GM23248 (cell line): ENCODE measurements at places on chromosomes 1 and 21. TPM values are rescaled to one million over a fixed set of nuclear protein-coding genes. Genes with fewer than 3 reads are reported as not detected.
A peak's percentile ranks its signal among the peaks of the same experiment; 100 is the strongest.

Gene CTTNBP2NL
- total RNA-seq, result 19.2 and 24.3 TPM in 2 replicates

Gene DYNLT5
- total RNA-seq, result 2.3 and 5.8 TPM in 2 replicates

Gene HES4
- total RNA-seq, result 3.1 and 7.6 TPM in 2 replicates

Gene AKIRIN1
- 56.1 and 69.7 TPM in 2 replicates for total RNA-seq

Gene OR10R2
- total RNA-seq, result not detected in 2 replicates

Gene CRYBG2
- total RNA-seq, result not detected in 2 replicates

Gene RIPK4
- 0.54 and 1.0 TPM in 2 replicates for total RNA-seq

Gene AGBL4
- not detected in 2 replicates for total RNA-seq

Gene AMY1C
- total RNA-seq, result not detected in 2 replicates

Gene VASH2
- total RNA-seq, result not detected in 2 replicates

Gene SLC9A1
- total RNA-seq, result 8.5 and 12.9 TPM in 2 replicates

Gene PM20D1
- total RNA-seq, result 0.22 TPM in 1 of 2 replicates, not detected in the other

Gene ANGPTL1
- 3.5 and 4.7 TPM in 2 replicates for total RNA-seq

- H3K36me3 ChIP-seq, result no peaks in the 10 kb centered on the region
- no peak overlapping the region for H3K4me3 ChIP-seq
- H3K27ac ChIP-seq, result no peak overlapping the region
- DNase-seq, result peak; percentile 69
Measured at GRCh38 chr1:42146626-42147320, 6.4 kb upstream of the GUCA2B start.

DNA sequence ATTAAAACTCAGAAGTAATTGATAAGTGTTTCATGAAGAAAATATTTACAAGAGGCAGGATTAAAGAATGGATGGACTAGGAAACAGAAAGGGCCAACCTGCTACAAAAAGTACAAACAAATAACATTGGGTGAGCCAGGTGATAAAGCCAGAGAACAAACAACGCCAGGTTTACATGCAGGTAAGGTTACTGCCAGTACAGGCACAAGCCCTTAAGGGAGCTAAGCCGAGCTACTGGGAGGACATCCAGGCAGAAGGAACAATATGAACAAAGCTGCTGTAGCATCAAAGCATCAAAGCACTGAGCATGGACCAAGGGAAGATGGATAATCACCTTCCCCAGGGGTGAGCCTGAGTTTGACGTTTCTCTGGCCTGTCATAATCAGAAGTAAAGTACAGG, 380.7 kb downstream of the SEC16B start:
- H3K4me1 ChIP-seq, result peaks cover 21% of the 10 kb centered on the region
- H3K27me3 ChIP-seq, result no peaks in the 10 kb centered on the region

DNA sequence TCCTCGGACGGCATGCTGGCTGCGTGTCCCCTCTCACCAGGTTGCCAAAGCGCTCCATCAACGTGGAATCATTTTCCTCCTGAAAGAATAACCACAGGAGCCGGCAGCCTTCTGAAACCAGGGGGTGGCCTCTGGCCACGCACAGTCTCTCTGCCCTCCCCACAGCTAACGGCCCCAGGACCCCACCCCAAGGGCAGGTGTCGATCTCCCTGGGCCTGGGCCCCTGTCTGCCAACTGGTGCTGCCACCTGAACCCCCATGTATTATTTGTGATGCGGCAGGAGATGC, 46.1 kb downstream of the KCNAB2 start:
- H3K27me3 ChIP-seq, result no peaks in the 10 kb centered on the region
- H3K36me3 ChIP-seq, result no peaks in the 10 kb centered on the region

DNA sequence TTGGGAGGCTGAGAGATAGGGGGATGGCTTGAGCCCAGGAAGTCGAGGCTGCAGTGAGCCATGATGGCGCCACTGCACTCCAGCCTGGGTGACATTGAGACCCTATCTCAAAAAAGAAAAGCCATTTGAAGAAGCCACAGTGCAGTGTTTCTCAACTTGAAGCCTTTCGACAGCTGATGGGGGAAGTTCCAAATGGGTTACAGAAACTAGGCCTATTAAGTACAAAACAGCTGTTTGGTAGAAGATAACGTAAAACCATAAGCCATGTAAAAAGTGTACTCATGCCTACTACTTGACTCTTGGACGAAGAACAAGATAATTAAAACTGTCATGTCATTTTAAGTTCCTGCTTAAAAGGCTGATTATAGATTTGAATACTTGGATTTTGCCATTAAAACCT, 16.6 kb downstream of the COPA start:
- peaks cover 92% of the 10 kb centered on the region for H3K36me3 ChIP-seq
- no peaks in the 10 kb centered on the region for H3K4me1 ChIP-seq
- no peak overlapping the region for H3K4me3 ChIP-seq
- no peak overlapping the region for H3K27ac ChIP-seq
- H3K27me3 ChIP-seq, result no peaks in the 10 kb centered on the region
- DNase-seq, result no peak

GRCh38 chr1:16248603-16249516, 11.9 kb upstream of the CPLANE2 start:
- DNase-seq, result peak; percentile 62
- peaks cover 31% of the 10 kb centered on the region for H3K4me1 ChIP-seq
- peaks cover 7% of the 10 kb centered on the region; the same call in 1 of the 2 replicates for H3K36me3 ChIP-seq

GRCh38 chr1:167515461-167515860, 2.9 kb downstream of the CD247 start:
- H3K27ac ChIP-seq, result no peak overlapping the region
- peaks cover 32% of the 10 kb centered on the region; the same call in 1 of the 2 replicates for H3K27me3 ChIP-seq
- no peak overlapping the region for H3K4me3 ChIP-seq
- H3K4me1 ChIP-seq, result no peaks in the 10 kb centered on the region
- no peaks in the 10 kb centered on the region for H3K36me3 ChIP-seq

GRCh38 chr1:186923486-186923885, 94.7 kb downstream of the PLA2G4A start:
- H3K27ac ChIP-seq, result no peak overlapping the region
- H3K4me3 ChIP-seq, result no peak overlapping the region
- peak; percentile 22 for DNase-seq
- H3K36me3 ChIP-seq, result no peaks in the 10 kb centered on the region
- no peaks in the 10 kb centered on the region for H3K27me3 ChIP-seq
- no peaks in the 10 kb centered on the region for H3K4me1 ChIP-seq

DNA sequence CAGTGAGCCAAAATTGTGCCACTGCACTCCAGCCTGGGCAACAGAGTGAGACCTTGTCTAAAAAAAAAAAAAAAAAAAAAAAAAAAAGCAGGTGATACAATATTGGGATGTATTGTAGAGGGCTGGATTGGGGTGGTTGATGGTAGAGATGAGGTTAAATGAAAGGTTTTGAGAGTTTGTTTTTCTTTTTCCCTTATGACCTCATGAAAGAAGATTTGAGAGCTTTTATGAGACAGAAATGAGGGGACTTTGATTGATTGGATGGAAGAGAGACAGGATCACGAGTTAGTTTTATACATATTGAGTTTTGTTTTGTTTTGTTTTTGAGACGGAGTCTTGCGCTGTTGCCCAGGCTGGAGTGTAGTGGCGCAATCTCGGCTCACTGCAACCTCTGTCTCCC, 27.1 kb downstream of the OSBPL9 start:
- H3K4me3 ChIP-seq, result no peak overlapping the region
- peaks cover 59% of the 10 kb centered on the region for H3K4me1 ChIP-seq
- H3K36me3 ChIP-seq, result no peaks in the 10 kb centered on the region
- no peaks in the 10 kb centered on the region for H3K27me3 ChIP-seq
- H3K27ac ChIP-seq, result peak overlapping the region; percentile 73

DNA sequence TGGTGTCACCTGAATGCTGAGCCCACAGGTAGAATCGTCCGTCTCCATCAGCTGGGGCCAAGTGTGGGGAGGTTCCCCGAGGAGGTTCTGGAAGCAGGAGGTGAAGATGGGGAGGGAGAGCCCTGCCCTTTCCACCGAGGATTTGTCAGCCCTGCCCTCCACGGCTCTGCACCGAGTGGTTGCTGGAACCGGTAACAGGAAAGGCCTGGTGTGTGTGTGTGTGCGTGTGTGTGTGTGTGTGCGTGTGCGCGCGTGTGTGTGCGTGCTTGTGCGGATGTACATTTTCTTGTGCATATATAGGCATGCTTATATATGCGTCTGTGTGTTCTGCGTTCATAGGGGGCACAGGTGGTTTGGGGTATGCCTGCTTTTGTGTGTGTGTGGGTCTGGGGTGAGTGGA, 3.5 kb downstream of the NBL1 start:
- no peaks in the 10 kb centered on the region for H3K36me3 ChIP-seq
- peak overlapping the region; percentile 96; the same call in 1 of the 2 replicates for H3K4me3 ChIP-seq
- no peak overlapping the region for H3K27ac ChIP-seq
- peak; percentile 48 for DNase-seq

DNA sequence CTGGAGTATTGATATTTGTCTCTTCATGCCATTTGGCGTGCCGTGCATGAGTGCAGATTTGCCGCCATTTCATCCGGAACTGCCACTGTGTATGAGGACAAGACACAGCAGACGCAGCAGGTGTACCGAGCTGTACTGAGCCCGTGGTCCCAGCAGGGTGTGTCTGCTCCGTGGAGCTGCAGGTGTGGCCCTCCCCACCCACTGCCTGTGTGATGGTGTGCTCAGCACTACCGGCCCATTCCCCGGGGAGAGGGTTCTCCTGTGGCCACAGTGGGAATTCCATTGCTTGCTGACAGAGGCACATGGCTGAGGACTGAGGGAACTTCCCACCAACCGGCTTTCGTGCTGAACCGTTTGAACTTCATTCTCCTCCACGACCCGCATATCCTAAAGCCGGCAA, 34.3 kb upstream of the COL6A1 start:
- no peak overlapping the region for H3K27ac ChIP-seq
- no peaks in the 10 kb centered on the region for H3K36me3 ChIP-seq
- H3K27me3 ChIP-seq, result no peaks in the 10 kb centered on the region
- peaks cover 11% of the 10 kb centered on the region for H3K4me1 ChIP-seq

DNA sequence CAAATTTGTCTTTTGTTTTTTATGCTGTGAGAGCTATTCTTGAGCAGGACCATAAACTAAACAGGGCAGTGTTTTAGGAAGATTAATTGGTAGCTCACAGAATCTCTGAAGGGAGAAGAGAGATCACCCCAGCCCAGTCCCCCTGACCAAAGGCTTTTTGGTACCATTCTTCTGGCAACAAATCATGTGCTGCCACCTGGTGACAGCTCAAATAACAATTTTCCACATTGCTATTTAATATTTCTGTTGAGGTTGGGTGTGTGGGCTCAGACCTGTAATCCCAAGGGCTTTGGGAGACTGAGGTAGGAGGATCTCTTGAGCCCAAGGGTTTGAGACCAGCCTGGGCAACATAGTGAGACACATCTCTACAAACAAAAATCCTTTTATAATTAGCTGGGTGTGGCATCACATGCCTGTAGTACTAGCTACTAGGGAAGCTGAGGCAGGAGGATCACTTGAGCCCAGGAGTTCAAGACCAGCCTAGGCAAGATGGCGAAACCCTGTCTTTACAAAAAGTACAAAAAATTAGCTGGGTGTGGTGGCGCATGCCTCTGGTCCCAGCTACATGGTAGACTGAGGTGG, 2.2 kb upstream of the TESK2 start:
- peak; percentile 62 for DNase-seq
- H3K27me3 ChIP-seq, result no peaks in the 10 kb centered on the region
- H3K4me1 ChIP-seq, result peaks cover 4% of the 10 kb centered on the region; the same call in 1 of the 2 replicates
- H3K36me3 ChIP-seq, result no peaks in the 10 kb centered on the region
- H3K4me3 ChIP-seq, result no peak overlapping the region

GRCh38 chr1:114331936-114332335, 178.3 kb upstream of the SYT6 start:
- H3K36me3 ChIP-seq, result no peaks in the 10 kb centered on the region
- peaks cover 27% of the 10 kb centered on the region for H3K27me3 ChIP-seq
- no peaks in the 10 kb centered on the region for H3K4me1 ChIP-seq
- DNase-seq, result no peak

- no peaks in the 10 kb centered on the region for H3K36me3 ChIP-seq
- H3K4me3 ChIP-seq, result no peak overlapping the region
- DNase-seq, result peak; percentile 17
- no peak overlapping the region for H3K27ac ChIP-seq
Measured at GRCh38 chr1:15083578-15083977, 70.0 kb upstream of the TMEM51 start.

DNA sequence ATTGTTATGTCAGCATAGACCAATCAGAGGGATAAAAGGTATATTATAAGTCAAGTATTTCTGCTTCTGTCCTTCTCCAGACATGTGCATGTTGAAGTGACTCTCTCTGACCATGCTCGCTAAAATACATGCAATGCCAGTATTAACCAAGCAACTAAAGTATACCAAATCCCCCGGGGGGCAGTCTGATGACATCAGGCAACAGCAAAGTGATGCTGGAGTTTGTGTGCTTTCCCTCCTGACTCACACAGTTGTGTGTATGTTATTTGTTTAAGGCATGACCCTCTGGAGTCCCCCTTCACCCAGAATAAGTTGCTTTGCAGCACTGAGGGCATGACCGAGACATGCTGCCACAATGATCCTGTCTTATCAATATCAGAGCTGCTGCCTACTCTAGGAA, 2.1 kb downstream of the BRINP2 start:
- no peaks in the 10 kb centered on the region for H3K36me3 ChIP-seq
- peaks cover 71% of the 10 kb centered on the region for H3K27me3 ChIP-seq
- H3K4me3 ChIP-seq, result no peak overlapping the region

DNA sequence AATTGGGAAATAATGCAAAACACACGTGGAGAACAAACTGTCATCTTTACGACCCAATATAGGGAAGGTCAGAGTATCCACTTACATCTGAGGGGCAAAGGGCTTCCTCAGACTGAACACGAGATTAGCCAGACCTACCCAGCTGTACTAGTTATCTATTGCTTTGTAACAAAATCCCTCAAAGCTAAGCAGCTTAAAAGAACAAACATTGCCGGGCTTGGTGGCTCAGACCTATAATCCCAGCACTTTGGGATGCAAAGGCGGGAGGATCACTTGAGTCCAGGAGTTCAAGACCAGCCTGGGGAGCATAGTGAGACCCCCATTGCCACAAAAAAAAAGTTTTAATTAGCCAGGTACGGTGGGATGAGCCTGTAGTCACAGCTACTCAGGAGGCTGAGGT, 262.8 kb downstream of the LTN1 start:
- H3K4me3 ChIP-seq, result no peak overlapping the region
- H3K4me1 ChIP-seq, result no peaks in the 10 kb centered on the region
- H3K36me3 ChIP-seq, result no peaks in the 10 kb centered on the region
- H3K27me3 ChIP-seq, result no peaks in the 10 kb centered on the region

- H3K27me3 ChIP-seq, result no peaks in the 10 kb centered on the region
- no peak for DNase-seq
- no peak overlapping the region for H3K27ac ChIP-seq
- H3K4me1 ChIP-seq, result 0 out of 2 replicates have a peak, but pooled peaks cover 8% of the 10 kb centered on the region
- H3K36me3 ChIP-seq, result no peaks in the 10 kb centered on the region
Measured at GRCh38 chr1:65050735-65051134, 84.4 kb upstream of the JAK1 start.
